ENCODE measurements at places on chromosomes 7 and 10.

DNA sequence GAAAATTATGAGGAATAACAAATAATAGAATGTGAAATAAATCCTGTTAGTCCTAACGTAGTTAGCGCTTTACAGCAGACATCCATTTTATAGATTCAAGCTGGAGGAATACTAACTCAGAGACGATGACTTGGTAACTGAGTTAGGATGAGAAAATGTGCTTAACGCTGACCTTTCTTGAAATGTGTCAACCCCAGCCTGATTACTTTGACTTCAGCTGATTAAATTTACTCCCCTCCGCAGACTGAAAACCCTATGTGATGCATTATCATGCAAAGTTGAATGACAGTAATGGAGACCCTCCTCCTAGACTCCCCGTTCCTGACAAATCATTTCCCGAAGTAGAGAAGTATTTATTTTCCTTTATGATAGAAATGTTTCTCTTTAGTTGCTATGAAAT lies 54.5 kb downstream of the WDFY4 start:
- DNase-seq = no peak

DNA sequence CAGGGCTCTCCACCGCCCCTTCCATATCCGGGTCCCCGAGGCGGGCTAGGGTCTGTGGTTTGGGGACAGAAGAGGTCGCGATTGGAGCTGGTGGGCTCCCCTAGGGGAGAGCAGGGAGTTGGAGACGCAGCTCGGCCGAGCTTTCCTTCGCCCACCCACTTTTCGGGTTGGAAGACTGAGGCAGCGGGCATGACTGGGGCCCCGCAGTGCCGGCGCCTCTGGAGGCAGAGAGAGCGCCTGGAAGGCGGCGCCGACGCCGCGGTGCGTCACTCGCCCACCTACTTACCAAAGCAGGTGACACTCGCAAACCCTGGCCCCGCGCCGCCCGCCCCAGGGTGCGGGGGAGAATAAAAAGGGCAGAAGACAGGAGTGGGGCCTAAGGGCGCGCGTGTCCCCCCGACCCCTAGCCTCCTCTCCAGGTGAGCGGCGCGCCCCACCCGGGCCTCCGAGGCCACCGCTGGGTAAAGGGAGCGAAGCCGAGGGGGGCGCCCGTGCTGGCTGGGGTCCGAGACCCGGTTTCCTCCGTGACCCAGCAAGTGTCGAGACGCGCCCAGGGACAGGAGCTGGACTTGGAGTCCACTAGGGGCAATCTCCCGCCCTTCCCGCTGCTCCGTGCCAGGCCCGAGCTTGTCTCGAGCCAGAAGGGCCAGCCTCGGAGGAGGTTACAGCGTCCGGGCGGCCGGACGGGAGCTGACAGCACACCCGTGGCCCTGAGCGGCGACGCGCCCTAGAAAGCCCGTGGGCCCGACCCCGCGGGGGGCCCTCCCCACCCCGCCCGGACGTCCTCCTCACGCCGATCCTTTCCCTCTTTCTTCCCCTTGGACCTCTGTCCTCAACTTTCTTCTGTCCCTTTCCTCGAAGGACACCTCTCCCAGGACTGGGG lies 34.4 kb upstream of the GRID1 start:
- no peak for DNase-seq

- DNase-seq = no peak
Observed at GRCh38 chr10:106038246-106038645, 1126.3 kb downstream of the SORCS1 start.

DNA sequence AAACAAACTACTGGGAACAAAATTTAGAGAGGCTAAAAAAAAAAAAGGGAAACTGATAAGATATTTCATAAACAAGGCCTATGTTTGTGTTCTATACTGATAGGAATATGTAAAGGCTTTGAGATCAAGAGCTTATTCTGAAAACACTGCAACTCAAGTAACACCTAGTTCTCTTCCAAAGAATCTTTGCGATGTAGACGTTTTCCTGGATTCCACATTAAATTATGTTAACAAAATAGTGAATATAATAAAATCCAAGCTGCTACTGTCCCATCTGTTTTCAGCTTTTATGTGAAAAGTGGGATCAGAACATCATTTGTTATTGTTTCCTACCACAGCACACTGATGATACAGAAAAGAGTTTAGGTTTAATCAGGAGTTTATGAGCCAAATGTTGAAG lies 53.0 kb upstream of the RNF148 start:
- no peak for DNase-seq

- DNase-seq = no peak
Observed at GRCh38 chr7:49850921-49851613, 77.6 kb downstream of the VWC2 start.

DNA sequence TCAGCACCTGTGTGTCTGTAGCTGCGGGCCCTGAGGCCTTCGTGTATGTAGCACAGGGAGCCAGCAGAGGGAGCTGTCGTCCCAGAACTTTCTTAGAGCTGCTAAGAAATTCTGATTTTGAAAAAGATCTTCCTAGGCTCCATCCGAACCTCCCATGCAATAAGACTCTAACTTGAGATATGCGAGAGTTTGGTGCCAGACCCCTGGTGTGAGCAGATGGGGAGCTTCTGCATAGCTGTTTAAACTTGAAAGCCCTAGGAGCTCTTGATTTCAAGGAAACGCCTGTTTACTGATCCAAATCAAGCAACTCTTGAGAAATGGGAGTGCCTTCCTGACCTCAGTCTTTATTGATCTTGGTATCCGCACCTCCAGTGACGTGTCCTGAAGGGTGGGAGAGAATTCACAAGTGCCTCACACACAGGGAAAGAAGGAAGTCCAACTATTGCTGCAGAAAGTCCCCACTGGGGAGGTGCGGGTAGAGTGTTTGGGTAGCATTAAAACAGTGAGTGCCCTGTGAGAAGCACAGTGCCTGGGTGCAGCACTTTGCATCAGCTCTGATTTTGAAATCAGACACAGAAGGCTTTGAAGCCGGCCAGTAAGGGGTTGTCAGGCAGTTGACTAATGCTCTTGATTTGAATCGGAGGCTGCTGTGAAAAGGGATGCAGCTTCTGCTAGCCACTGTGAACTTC lies 66.4 kb upstream of the STRIP2 start:
- peak; percentile 70 for DNase-seq

GRCh38 chr7:81111781-81112540 lies 193.1 kb upstream of the SEMA3C start:
- DNase-seq = no peak

DNA sequence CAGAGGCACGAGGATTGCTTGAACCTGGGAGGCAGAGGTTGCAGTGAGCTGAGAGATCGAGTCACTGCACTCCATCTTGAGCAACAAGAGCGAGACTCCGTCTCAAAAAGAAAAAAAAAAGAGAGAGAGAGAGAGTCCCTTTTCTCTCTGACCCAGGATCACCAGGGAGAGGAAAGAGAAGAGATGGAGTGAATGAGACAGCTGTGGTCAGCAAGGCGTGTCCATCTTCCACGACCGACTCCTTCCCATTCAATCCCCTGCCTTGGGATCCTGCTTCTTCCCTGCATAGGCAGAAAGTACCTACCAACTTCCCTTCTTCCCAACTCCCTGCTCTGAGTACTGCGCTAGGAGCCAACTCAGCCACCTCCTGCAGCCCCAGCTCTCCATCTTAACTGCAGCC lies 5.2 kb upstream of the ZAN start:
- no peak for DNase-seq

DNA sequence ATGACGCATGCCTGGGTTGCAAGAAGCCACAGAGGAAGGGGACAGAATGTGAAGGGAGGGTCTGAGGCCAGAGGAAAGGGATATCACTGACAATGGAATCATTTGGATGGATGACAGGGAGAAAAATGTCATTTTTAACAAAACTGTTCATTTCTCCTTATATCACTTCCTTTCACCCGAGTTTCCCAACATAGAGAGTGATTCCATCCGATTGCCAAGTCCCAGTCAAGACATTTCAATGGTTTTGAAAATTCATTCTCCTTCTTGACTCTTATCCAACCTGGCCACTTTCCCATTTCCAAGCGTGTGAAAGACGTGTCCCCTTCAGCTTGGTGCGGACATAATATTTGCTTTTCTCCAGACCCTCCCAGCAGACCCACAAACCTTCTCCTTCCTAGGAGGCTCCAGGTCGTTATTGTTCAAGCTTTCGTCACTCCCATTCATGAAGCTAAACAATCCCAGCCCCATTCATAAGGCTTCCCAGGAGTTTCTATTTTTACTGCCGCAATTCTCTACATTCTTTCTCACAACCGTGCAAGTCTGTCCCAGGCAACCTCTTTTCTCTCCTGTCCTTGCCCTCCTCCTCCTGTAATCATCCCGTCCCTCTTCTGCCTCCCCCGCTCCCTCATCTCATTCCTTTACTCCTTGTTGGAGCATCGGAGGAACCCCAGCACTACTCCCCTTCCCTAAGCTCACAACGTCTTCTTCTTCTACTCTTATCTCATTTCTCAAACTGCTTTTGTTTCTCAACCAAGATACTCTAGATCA lies 301.3 kb upstream of the KLF6 start:
- no peak for DNase-seq

GRCh38 chr7:17405786-17406185 lies 107.3 kb downstream of the AHR start:
- no peak for DNase-seq

- no peak for DNase-seq
Observed at GRCh38 chr7:133115596-133115995, 33.7 kb upstream of the CHCHD3 start.

DNA sequence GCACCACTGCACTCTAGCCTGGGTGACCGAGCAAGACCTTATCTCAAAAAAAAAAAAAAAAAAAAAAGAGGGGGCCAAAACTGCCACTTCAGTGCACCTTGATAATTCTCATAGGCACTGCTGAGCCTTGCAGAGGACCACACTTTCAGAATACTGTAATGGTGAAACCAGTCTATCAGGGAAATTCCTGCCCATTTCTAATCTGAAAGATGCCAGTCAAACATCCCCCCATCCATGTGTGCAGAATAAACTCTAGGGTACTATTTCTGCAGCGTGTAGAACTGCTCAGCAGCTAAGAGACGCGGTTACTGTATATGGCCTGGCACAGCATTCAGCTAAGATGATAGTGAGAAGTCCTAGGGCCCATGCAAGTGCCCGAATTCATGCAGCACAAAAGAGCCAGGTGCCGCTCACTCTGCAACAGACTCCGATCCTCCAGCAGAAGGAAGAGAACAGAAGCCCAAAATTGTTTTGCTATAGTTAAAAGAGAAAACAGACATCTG lies 286.8 kb upstream of the KLF14 start:
- no peak for DNase-seq

GRCh38 chr7:132732321-132732865 lies 156.1 kb upstream of the PLXNA4 start:
- no peak for DNase-seq

DNA sequence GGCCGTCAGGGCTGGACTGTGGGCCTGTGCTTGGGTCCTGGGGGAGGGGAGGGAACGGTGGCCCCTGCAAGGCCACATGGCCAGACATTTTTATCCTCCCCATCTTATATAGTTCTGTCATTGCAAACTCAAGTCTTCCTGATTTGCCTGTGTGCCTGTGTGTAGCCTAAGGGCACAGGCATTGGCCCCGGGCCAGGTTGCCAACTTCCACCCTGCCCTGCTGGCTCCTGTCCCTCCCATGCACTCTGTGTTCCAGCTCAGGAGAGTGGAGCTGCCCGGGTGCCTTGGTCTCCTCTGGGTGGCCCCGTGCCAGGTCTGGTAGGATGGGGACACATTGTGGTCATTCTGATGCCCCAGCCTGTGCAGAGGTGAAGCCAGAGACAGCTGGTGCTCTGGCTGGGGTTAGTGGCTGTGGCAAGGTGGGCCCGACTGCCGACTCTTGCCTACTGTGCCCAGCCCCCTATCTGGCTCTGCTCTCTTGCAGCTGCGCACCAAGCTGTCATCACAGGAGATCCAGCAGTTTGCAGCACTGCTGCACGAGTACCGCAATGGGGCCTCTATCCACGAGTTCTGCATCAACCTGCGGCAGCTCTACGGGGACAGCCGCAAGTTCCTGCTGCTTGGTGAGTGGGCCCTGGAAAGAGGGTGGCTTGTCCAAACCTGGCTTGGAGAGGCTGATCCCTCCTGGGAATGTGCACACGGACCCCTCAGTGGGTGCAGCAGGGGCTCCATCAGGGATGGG lies 14.8 kb downstream of the NACAD start:
- no peak for DNase-seq

- DNase-seq = no peak
Observed at GRCh38 chr10:89471110-89471809, 56.9 kb downstream of the IFIT5 start.

DNA sequence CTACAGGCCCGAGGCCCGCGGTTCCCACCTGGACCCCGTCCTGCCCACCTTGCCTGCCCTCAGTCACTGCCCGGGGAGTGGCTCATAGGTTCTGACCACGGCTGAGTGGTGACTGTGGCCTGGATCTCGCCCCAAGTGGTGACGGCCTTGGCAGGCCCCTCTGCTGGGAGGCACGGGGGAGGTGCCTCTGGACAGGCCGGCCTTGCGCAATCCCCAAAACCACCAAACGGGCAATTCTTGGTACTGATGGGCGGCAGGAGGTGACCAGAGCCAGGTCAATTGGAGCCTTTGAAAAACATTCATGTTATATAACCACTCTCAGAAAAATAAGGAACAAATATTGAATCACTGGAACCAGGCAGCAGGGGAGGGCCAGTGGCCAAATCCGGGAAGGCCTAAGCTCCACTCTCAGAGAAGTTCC lies 83.4 kb downstream of the PRKAG2 start:
- DNase-seq = no peak

- no peak for DNase-seq
Observed at GRCh38 chr10:72274213-72274729, 547 bp downstream of the DDIT4 start.

DNA sequence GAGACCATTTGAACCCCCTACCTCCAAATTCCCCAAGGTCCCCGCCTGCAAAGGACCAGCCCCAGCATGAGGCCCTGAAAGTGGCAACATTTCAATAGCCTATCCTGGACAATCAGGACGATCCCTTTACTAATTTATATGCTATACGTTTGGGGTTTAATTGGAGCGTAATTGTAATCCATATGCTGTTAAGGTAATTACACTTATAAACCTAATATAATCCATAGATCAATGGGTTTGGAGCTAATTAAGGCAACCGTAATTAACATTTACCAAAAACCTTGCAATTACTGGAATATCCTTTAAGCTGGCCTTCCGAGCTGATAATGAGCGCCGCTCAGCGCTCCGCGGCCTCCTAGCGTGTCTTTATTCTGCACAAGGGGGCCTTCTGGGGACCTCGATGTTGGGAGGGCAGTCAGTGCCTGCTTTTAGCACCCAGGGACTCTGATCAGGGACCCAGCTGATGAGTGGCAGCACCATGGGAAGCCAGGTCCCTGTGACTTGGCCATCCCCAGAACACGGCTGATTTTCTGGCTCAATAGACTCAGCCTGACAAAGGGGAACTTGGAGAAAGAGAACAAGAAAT lies 91.2 kb downstream of the LHPP start:
- DNase-seq = no peak

- DNase-seq = no peak
Observed at GRCh38 chr10:53839440-53840039, 961.5 kb downstream of the PCDH15 start.

Data from DMS 273 treated with DMSO at 0.1 percent for 48 hours (cell line).